ENCODE measurements at places on chromosomes 3 and 15.

GRCh38 chr15:36763685-36764084 lies 184.3 kb downstream of the CDIN1 start:
- DNase-seq: no peak

DNA sequence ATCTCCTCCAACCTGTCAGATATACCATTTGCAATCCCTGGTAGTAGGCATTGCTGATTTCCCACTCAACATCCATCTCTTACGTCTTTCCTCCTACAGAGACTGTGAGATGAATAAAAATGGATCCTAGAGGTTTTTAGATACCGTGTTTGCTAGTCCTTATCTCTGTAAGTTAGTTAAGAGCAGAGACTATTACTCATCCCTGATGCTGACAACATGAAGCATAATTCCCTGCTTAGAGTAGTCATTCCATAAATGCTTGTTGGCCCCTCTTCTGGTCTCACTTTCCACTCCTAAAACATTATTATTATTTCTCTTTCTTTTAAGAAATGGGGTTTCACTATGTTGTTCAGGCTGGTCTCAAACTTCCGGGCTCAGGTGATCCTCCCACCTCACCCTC lies 136.2 kb downstream of the RTP4 start:
- no peak for DNase-seq

- DNase-seq: no peak
Measured at GRCh38 chr3:125147491-125147820, 65.1 kb downstream of the SLC12A8 start.

- DNase-seq: peak; percentile 21
Measured at GRCh38 chr15:58980351-58980939, 7.0 kb upstream of the RNF111 start.

- DNase-seq: no peak
Measured at GRCh38 chr3:114900908-114901307, 246.2 kb downstream of the ZBTB20 start.

GRCh38 chr3:50374363-50375257 lies 15.3 kb upstream of the TMEM115 start:
- DNase-seq: no peak

GRCh38 chr15:69181424-69181823 lies 21.0 kb downstream of the GLCE start:
- DNase-seq: no peak

GRCh38 chr3:37287776-37288175 lies 113.4 kb upstream of the LRRFIP2 start:
- DNase-seq: no peak

DNA sequence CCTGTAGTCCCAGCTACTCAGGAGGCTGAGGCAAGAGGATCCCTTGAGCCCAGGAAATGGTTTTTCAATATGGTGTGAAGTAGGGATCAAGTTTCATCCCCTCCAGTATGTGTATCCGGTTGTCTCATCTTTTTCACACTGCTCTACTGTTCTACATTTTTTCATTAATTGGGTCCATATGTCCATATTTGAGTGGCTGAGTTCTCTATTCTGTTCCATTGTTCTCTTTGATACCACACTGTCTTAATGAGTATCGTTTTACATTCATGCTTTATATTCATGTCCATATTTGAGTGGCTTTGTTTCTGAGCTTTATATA lies 81.6 kb upstream of the LRRFIP2 start:
- no peak for DNase-seq

- DNase-seq: peak; percentile 29
Measured at GRCh38 chr15:63504979-63505841, 817 bp downstream of the USP3 start.

GRCh38 chr3:130907966-130908365 lies 14.1 kb downstream of the ATP2C1 start:
- DNase-seq: no peak

DNA sequence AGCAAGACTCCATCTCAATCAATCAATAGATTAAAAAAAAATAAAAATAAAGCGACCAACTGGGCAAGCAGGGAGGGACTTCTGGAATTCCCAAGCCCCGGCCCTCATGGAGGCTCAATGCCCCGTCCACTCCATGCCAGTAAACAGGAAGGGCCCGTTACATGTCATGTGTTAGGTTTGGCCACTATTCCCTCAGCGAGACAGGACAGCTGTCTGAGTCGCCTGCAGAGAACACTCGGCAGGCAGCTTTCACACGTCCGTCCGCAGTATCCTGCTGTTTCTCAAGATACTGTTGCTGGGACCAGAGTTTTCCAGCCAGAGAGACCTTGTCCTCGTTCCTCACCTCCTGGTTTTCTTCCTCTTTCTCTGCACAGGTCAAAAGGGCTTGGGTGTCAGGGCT lies 18.0 kb downstream of the TMEM44 start:
- DNase-seq: no peak

GRCh38 chr3:127857333-127857732 lies 35.0 kb upstream of the MGLL start:
- no peak for DNase-seq

DNA sequence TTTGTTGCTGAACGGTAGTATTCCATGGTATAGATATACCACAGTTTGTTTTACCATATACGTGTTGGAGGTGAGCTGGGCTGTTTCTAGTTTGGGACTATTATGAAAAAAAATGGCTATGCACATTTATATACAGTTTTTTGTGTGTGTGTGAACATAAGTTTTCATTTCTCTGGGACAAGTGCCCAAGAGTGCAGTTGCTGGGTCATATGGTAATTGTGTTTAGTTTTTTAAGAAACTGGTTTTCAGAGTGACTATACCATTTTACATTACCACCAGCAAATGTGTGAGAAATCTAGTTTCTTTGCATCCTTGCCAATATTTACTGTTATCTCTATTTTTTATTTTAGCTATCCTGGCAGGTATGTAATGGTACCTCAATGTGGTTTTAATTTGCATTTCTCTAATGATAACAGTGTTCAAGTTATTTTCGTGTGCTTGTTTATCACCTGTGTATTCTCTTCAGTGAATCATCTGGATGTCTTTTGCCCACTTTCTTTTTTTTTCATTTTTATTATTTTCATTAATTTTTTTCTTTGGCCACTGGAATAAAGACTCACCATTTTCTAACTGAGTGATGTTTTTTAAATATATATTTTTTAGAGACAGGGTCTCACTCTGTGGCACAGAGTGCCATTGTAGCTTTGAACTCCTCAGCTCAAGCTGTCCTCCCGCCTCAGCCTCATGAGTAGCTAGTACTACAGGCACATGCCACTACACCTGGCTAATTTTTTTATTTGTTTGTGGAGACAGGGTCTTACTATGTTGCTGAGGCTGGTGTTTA lies 75.3 kb downstream of the ZNF609 start:
- DNase-seq: no peak

Data from GDM1 (cell line).